Naive thymus-derived CD4-positive, alpha-beta T cell (primary cell): ENCODE measurements at places on chromosomes 5 and 9. TPM values are rescaled to one million over a fixed set of nuclear protein-coding genes. Genes with fewer than 3 reads are reported as not detected.

EDIL3 gene
- not detected for total RNA-seq

OTP gene
- total RNA-seq, result not detected

LHX3 gene
- total RNA-seq, result not detected in 2 replicates

STARD4 gene
- 17.1 TPM for total RNA-seq

STKLD1 gene
- 1.8 TPM for total RNA-seq

SLC45A2 gene
- total RNA-seq, result not detected

GLRA1 gene
- not detected for total RNA-seq

PRUNE2 gene
- total RNA-seq, result 0.84 and 1.6 TPM in 2 replicates

CHD1 gene
- total RNA-seq, result 87.9 TPM

GPR151 gene
- total RNA-seq, result not detected

CDH10 gene
- not detected for total RNA-seq

ABO gene
- not detected for total RNA-seq

SLF1 gene
- 8.2 TPM for total RNA-seq

COL23A1 gene
- 0.32 TPM for total RNA-seq

IDNK gene
- 11.3 TPM for total RNA-seq

ST8SIA4 gene
- total RNA-seq, result 23.4 TPM

FAM153A gene
- 163 TPM for total RNA-seq

JAKMIP2 gene
- 0.88 TPM for total RNA-seq

INSL4 gene
- not detected for total RNA-seq

SLC46A2 gene
- total RNA-seq, result 4.1 TPM

CAMK2A gene
- not detected for total RNA-seq

DIMT1 gene
- total RNA-seq, result 28.8 TPM

PLCXD3 gene
- total RNA-seq, result not detected in 2 replicates
